Upper lobe of right lung (tissue), 1 donor: ENCODE measurements at places on chromosomes 12 and 14.

DNA sequence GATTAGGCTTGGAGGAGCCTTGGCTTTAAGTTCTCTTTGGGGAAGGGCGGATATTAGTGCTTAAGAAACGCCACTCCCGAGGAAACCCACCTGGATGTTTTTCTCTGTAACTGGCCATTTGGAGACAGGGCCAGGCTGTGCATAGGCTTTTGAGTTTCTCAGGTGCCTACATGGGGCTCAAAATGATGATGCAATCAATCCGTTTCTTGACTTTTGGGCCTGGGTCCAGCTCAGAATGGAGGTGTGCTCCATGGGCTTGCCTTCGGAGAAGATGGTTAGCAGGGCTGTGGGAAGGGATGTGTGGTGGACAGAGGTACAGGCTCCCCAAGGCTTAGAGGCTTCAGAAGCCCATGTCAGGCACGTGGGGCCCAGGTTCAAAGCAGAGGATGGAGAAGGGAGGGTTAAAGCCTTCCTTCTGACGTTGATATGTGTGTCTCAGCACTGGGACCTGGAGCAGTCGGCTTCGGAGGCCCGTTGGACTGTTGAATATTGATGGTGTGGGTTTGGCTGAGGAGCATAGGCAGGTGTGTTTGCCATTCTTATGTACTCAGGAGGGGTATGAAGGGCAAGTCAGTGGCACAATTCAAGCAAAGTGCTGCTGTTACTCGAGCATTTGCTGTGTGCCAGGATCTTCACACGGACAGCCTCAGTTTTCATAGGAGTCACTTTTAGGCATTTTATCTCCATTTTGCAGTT is 82.8 kb downstream of the SLC25A47 start:
- peaks cover 12% of the 10 kb centered on the region for H3K4me1 ChIP-seq
- peak; percentile 33 for DNase-seq
- H3K4me3 ChIP-seq: no peak overlapping the region
- no peak overlapping the region for H3K27ac ChIP-seq

DNA sequence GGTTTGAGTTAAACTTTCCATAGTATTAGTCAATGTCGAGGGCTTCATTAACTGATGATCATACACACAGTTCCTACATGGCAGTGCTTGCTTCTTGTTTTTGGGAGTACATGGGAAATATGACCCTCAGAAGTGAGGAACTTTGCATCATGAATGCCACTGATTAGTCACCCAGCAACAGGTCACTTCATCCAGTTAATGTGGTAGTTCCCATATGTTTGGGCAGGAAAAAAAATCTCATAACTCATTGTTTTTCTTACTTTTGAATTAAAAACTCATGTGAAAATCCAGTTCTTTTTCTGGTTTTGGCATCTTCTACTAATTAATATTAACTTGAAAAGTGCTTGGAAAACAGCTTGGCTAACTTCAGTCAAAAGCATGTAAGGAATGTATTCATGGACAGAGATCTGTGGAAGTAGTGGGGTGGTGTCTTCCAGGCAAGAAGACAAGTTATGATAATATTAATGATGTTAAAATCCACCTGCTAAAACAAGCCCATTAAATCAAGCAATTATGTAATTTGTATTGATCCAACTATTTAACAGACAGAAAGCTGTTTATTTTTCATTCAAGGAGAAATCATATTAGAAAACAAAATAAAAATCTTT is 309.1 kb upstream of the NAV3 start:
- no peaks in the 10 kb centered on the region for H3K27me3 ChIP-seq
- DNase-seq: no peak

DNA sequence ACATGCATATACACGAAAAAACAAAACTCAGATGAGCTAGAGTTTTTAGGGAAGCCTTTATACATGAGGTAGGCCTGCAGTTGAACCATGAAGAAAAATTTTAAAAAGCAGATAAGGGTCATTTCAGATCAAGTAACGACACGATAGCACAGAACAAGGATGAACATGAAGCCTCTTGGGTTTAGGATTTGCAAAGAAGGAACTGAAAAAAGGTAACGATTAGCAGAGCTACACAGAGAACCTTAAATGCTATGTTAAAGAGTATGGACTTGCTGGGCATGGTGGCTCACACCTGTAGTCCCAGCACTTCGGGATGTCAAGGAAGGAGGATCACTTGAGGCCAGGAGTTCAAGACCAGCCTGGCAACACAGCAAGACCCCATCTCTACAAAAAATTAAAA is 96.1 kb upstream of the HECTD1 start:
- no peaks in the 10 kb centered on the region for H3K4me1 ChIP-seq
- H3K27ac ChIP-seq: no peak overlapping the region
- H3K27me3 ChIP-seq: no peaks in the 10 kb centered on the region
- H3K4me3 ChIP-seq: no peak overlapping the region

- no peaks in the 10 kb centered on the region for H3K4me1 ChIP-seq
- H3K27ac ChIP-seq: no peak overlapping the region
- peaks cover 5% of the 10 kb centered on the region for H3K36me3 ChIP-seq
Observed at GRCh38 chr12:38662829-38663228, 242.6 kb downstream of the CPNE8 start.

- H3K27me3 ChIP-seq: no peaks in the 10 kb centered on the region
- peaks cover 3% of the 10 kb centered on the region for H3K4me1 ChIP-seq
- H3K36me3 ChIP-seq: no peaks in the 10 kb centered on the region
- H3K27ac ChIP-seq: no peak overlapping the region
- H3K4me3 ChIP-seq: no peak overlapping the region
Observed at GRCh38 chr12:10331642-10332239, 24.1 kb downstream of the KLRD1 start.

DNA sequence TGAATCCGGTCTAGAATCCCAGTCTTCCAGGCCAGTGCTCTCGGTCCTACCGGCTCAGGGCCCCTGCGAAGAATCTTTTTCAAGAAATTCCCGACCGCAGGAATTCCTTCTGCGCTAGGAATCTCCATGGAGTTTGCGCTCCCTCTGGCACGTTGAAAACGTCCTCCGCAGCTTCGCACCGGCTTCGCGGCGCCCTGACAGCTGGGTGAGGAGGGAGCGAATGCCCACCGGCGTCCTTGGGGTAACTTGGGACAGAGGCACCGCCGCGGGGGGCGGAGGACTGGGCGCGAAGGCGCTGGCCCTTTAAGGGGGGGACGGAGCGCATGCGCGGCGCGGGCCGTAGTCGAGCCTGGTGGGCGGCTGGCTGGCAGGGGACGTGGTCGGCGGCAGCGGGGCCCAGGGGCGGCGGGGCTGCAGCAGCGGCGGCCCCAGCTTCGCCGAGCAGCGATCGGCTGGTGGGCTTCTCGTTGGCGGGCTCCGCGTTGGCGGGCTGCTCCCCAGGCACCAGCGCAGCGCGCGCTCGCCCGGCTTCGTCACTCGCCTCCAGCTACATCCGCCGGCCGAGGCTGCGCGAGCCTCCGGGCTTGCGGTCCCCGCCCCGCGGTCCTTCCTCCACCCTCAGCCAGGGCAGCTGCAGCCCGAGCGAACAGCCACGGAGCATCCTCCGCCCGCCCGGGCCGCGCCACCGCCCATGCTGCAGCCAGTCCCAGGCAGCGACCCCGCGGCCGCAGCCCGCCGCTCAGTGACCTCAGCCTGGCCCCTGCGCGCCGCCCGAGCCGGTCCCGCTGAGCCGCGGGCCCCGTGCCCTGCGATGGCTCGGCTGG is at the start of gene VASH1:
VASH1 (plus strand) TSS at position 333 of the 824 bp plus-strand sequence. CDS start 1,354 bp downstream, outside the sequence.
- no peaks in the 10 kb centered on the region for H3K36me3 ChIP-seq
- peak within 1 kb of the TSS; percentile 68 for H3K4me3 ChIP-seq

DNA sequence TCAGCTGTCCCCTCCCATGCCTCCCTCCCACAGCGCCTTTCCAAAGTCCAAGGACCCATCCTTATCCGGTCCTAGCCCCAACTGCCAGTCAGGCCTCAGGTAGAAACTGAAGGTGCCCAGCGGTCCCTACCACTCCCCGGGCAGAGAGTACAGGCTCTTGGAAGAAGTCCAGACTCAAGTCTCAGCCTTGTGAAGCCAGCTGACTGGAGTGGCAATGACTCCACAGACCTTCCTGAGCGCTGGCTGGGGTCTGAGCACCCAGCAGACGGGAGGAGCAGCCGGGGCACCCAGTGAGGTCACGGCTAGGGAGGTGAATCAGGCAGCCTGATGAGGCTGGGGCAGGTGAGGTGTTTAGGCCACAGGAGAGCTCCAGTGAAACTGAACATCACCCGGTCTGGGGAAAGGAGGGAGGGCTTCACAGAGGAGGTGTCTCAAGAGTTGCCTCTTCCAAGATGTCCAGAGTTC is 60.0 kb downstream of the ITPK1 start:
- H3K27ac ChIP-seq: no peak overlapping the region
- DNase-seq: no peak
- H3K36me3 ChIP-seq: no peaks in the 10 kb centered on the region
- H3K4me3 ChIP-seq: no peak overlapping the region
- H3K27me3 ChIP-seq: no peaks in the 10 kb centered on the region
- no peaks in the 10 kb centered on the region for H3K4me1 ChIP-seq

GRCh38 chr12:57896434-57897201 is 44.7 kb upstream of the ATP23 start:
- DNase-seq: peak; percentile 88
- H3K4me3 ChIP-seq: peak overlapping the region; percentile 60
- H3K4me1 ChIP-seq: peaks cover 72% of the 10 kb centered on the region

GRCh38 chr12:15709551-15709950 is 79.6 kb downstream of the EPS8 start:
- H3K27ac ChIP-seq: no peak overlapping the region
- no peaks in the 10 kb centered on the region for H3K27me3 ChIP-seq
- H3K4me1 ChIP-seq: peaks cover 19% of the 10 kb centered on the region
- H3K36me3 ChIP-seq: no peaks in the 10 kb centered on the region

DNA sequence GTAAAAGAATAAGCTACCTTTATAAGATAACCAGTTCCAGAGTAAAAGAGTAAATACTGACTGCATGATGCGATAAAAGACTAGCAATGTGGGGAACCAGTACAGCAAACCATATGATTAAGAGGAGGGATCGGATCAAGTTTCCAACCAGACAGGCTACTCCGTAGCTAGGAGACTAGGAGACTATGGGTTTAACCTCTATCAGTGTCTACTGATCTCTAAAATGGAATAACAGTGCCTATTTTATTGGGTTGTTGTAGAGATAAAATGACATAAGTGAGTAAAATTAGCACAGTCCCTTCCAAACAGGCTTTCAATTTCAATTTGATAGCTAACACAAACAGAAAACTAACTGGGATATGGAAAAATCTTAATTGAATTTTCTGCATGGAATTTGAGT is 76.0 kb downstream of the PAWR start:
- H3K4me1 ChIP-seq: no peaks in the 10 kb centered on the region
- peaks cover 5% of the 10 kb centered on the region for H3K36me3 ChIP-seq
- H3K27ac ChIP-seq: no peak overlapping the region
- H3K4me3 ChIP-seq: no peak overlapping the region
- no peak for DNase-seq

DNA sequence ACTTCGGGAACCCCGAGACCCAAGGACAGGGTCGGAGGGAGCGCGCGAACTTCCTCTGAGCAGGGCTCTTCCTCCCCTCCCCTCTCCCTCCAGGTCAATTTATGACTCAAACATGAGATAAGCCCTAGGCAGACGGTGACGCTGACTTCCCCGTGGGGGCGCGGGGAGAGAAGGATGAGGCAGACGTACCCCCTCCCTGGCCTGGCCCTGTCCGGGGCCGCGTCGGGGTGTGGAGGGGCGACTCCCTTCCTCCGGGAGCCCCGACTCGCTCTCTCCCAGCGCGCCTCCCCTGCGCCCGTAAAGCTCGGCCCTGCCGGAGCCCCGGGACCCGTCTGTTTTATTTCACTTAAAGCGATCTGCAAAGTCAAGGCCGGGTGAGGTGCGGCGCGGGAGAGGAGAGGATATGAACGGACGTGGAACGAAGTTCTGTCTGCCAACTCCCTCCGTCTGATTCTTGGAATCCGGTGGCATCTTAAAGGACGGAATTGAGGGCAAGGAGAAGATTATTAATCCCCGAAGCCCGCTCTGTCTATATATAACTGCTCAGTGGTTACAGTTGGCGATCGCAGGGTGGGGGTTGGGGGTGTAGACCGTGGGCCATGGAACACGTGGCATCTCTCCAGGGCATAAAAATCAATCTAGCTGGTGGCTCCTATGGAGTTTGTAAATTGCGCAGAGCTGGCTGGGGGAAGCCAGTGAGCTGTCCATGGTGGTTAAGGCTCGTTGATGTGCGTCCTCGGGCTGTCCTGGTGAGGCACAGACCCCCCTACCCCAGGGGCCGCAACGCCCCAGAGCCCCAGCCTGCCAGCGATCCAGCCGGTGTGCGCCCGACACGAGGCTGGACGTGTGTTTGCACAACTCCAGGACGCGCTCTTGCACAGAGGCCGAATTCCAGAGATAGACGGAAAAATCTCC is 2.9 kb upstream of the PTHLH start:
- no peak overlapping the region for H3K27ac ChIP-seq
- H3K4me1 ChIP-seq: peaks cover 10% of the 10 kb centered on the region
- peak overlapping the region; percentile 10 for H3K4me3 ChIP-seq
- no peak for DNase-seq
- no peaks in the 10 kb centered on the region for H3K36me3 ChIP-seq

DNA sequence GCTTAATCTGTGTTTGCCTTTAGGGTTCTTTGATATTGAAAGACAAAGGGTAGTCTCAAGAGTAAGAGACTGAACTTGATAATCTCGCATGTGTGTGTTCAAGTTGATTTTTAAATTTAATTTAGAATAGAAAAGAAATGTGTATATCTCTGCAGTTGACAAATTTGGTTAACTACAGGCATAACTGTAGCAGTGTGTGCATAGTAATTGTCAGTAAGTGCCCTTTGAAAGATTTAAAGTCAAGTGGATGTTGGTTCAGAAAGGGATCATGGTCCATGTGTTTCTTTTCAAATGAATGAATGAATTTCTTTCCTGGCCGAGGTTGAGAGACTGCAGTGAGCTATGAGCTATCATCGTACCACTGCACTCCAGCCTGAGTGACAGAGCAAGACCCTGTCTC is 49.9 kb upstream of the DYRK2 start:
- DNase-seq: no peak
- no peaks in the 10 kb centered on the region for H3K36me3 ChIP-seq
- H3K27ac ChIP-seq: no peak overlapping the region
- no peak overlapping the region for H3K4me3 ChIP-seq
- no peaks in the 10 kb centered on the region for H3K4me1 ChIP-seq

DNA sequence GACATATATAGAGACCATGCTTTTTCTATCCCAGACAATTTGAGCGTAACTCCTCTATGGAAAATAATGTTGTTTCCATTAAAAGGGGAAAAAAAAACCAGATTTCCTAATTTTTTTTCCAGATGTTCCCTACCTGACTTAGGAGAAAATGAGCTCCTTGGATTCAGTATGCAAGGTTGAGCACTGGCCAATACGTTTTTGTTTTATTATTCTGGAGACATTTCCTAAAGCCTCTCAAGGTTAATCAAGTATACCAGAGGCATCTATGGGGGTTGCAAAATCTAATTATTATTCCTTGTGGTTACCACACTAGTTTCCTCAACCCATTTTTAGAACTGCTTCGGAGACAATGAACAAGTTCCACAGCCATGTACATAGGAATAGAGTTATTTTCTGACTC is 291.3 kb downstream of the SLC16A7 start:
- no peaks in the 10 kb centered on the region for H3K4me1 ChIP-seq
- no peak overlapping the region for H3K4me3 ChIP-seq
- DNase-seq: no peak
- H3K27me3 ChIP-seq: no peaks in the 10 kb centered on the region
- H3K27ac ChIP-seq: no peak overlapping the region
- H3K36me3 ChIP-seq: no peaks in the 10 kb centered on the region
